ENCODE measurements at places on chromosomes 1 and 21.

- no peak for DNase-seq
Observed at GRCh38 chr1:83131692-83131955, 867.3 kb downstream of the TTLL7 start.

GRCh38 chr21:20023193-20023592 lies 975.0 kb upstream of the NCAM2 start:
- no peak for DNase-seq

DNA sequence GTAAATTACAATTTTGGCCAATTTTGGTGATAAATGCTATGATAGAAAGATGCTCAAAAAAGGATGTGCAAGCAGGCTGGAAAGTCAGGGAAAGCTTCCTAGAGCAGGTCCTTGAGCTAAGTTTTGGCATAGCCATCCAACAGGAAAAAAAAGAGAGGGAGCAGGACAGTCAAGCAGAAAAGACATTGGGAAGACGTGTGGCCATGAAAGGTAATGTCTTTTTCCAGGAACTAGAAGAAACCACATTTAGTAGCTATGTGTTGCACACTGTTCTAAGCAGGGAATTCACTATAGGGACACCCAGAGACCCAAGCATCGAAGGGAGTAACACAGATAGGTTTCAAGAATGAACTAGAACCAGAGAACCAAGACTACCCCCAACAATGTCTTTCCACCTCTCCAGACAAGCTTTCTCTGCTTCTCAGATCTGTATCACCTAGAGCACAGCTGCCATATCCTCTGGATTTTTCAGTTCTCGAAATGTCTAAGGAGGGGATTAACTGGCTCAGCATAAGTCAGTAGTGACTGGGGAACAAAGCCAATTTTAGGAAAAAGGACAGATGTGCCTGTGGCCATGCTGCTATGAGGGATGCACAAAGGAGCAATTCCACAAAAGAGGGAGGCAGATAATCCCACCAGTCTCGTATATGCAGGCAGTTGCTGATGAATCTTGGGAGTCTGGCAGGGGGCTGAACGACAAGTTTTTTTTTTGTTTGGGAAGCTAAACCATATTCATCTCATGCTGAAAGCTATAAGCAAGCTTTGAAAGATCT lies 97.1 kb upstream of the DAB1 start:
- no peak for DNase-seq

DNA sequence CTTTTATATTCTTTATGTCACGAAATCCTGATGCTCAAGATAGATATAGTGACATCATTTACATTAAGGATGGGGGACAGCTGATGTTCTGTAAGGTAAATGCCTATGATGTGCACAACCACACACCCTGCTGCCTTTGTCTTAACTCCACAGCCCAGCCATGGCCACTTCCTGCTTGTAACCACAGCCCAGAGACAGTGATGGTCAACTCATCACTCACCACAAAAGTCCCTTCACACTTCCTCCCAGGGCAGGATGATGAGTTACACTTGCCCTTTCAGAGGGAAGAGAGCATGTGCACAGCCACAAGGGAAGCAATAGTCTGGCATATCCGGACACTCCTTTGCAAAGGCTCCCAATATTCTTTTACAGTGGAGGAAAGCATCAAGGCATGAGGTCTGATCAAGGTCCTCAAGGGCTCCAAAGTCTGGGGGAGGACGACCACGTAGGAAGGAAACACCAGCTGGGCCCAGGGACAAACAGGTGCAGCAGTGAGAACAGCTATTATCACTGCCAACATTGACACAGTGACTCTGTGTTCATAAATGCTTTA lies 53.8 kb downstream of the PLPP3 start:
- no peak for DNase-seq

GRCh38 chr1:214396330-214396729 lies 115.4 kb downstream of the SMYD2 start:
- DNase-seq = no peak

- DNase-seq = no peak
Observed at GRCh38 chr1:225881081-225881958, 860 bp downstream of the TMEM63A start.

- no peak for DNase-seq
Observed at GRCh38 chr1:155017946-155018316, 15.3 kb downstream of the ZBTB7B start.

DNA sequence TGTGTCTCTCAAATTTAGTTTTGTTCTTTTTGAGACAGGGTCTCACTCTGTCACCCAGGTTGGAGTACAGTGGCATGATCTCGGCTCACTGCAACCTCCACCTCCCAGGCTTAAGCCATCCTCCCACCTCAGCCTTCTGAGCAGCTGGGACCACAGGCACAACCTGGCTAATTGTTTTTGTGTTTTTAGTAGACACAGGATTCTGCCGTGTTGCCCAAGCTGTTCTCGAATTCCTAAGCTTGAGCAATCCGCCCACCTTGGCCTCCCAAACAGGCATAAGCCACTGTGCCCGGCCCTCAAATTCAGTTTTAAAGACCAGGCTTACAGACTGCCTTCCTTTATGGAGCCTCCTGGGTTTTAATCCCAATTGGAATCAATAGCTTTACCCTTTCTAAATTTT lies 83.7 kb upstream of the SELENON start:
- DNase-seq = no peak

DNA sequence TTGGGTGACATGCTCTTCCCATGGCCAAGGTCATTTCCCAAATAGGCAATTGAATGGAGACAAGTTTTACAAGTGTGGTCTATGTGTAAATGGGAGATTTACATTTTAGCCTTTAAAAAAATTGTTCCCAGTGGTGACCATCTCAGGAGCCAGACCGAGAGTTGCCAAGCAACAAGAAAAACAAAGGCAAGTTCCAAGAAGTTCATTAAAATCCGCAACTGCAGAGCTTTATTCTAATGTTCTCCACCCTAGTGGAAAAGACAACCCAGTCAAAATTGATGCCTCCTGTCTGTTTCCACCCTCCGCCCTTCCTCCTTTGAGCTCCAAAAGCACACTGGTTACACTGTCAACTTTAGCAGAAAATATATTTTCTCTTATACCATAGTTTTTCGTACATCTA lies 33.2 kb upstream of the CD55 start:
- no peak for DNase-seq

- DNase-seq = no peak
Observed at GRCh38 chr1:114089502-114090138, 64.0 kb downstream of the SYT6 start.

DNA sequence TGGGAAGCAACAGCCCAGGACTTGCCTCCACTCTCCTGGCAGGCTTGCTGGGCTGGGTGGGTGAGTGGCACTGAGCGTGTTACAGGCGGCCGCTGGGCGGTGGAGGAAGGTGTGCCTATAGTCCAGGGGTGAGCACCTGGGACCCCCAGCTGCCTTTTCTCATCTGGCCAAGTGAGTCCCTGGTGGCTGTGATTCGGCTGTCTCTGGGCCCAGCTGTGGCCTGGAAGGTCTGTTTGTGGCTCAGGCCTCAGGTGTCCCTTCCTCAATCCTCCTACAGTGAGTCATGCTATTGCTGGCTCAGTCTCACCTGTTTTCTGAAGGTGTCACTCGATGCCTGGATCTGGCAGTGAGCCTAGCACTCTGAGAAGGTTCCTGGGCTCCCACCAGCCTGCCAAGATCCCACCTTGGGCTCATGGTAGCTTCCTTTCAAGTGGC lies 564.2 kb downstream of the PTPRU start:
- no peak for DNase-seq

- no peak for DNase-seq
Observed at GRCh38 chr1:191160837-191161236, 683.2 kb upstream of the BRINP3 start.

- DNase-seq = no peak
Observed at GRCh38 chr1:59683197-59683596, 131.6 kb upstream of the HOOK1 start.

DNA sequence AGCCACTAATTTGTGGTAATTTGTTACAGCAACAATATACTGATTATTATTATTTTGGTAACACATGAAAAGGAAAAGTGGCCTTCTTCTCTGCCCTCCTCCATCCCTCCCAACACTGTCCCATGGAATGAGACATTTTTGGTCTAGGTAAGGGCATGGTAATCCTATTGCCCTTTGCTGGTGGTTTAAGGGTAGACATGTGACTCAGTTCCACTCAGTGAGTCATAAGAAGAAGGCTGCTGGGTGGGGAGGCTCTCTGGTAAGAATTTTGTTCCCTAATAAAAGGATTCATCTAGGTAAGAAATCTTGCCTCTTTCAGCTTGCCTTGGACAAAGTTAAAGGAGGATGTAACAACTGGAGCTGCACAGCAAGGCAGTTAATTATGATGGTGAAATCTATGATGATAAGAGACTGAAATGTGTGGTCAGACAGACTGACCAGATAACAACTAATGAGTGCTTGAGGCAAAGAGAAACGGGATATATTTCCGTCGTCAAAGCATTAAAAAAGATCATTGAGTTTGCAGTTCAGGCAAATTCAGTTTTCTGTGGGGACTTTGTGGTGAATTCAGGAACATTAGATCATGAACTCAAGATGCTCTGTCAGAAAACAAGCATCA lies 232.0 kb upstream of the KCNK2 start:
- DNase-seq = no peak

DNA sequence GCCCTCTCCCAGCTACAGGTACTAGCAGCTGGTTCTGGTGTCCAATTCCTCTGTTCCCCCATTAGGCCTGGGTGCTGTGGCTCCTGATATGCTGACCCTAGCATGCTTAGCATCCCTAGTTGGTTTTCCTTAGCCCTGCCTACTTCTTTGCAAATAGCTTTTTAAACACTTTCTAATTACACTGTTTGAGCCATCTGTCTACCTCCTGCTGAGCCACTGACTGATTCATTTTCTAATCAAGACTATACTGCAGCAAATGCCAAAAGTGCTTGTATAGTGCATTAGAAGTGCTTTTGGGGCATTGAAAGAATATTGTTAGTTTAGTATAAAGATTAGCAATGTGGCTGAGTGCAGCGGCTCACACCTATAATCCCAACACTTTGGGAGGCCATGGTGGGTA lies 36.3 kb downstream of the ERICH3 start:
- no peak for DNase-seq

GRCh38 chr1:168243636-168244212 lies 17.9 kb downstream of the SFT2D2 start:
- DNase-seq = no peak

- DNase-seq = no peak
Observed at GRCh38 chr1:78289603-78290002, 201.2 kb upstream of the PTGFR start.

GRCh38 chr21:32728456-32728839 lies 635 bp upstream of the SYNJ1 start:
- no peak for DNase-seq

- DNase-seq = no peak
Observed at GRCh38 chr1:153324912-153325311, 12.2 kb upstream of the PGLYRP3 start.

GRCh38 chr21:28200726-28201125 lies 792.0 kb downstream of the LTN1 start:
- no peak for DNase-seq

DNA sequence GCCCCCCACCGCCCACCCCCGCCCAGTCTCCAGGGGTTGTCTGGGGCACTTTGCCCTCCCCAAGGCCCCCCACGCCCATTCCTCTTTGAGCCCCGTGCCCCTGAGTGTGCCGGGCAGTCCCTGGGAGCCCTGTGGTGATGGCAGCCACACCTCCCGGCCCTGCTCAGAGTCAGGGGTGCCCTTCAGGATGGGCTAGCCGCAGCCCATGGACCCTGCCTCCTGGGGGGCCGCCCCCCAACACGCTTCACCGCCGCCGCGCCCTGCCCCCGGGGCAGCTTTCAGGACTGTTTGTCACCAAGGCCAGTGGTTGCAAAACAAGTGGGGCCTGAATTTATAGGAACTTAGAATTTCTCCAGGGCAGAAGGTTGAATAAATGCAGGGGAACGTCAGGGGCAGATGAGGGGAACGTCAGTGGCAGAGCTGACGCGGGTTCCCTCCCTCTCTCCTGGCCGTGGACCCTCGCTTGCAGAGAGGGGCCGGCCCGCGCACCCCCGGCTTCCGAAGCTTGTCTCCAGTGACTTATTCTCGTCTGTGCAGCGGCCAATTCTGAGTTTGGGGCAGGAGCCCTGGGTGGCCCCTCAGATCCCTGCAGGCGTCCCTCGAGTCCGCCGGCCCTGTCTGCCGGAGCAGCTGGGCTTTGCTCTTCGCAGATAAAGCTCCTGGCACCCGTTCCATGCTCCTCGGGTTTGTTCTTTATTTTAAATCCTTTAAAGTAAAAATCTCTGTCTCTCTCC lies 41.2 kb upstream of the ADARB1 start:
- no peak for DNase-seq

DNA sequence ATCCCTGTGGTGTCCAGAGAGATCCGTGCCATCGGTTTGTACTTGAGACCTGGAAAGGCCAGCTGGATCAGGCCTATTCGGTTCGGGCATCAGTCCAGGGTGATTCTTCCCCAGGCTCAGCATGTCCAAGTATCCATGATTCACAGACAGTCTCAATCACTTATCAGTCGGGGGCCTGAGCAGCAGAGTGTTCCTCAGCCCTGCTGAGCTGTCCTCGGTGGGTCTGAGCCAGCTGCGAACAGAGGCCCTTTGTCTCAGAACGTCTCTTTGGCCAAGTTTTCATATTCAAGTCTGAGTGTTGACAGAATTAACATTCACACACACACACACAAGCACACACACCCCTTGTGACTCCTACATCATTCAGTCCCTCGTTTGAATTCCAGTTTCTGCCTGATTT lies 33.4 kb upstream of the OSBPL9 start:
- DNase-seq = no peak

DNA sequence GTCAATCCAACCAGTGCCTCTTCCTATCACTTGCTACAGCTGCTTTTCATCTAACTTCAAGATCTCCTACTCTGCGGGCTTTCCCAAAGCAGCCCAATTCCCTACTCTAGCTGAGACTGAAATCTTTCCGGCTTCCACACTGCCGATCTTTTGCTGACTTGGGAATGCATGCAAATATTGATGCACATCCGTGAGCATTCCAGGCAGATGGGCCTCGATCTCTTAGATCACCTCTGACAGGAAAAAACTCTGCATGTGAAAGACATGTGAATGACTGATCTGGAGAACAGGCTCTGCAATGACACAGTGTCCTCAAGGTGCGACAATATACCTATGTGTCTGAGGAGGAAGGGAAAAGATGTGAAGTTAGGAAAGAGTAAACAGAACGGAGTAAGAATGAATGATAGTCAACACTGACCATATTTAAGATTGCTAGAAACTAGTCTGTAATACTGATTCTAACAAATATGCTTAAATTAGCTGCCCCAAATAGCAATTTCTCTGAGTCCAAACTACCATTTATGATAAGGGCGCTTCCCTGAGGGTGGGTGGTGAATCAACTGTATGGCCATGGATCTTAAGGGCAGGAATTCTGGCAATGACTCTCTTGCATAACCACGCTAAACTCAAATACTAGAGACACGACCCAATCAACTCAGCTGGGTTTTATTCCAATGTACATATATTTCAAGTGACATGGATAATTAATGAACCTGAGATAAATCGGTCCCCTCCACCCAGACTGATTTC lies 8.4 kb downstream of the TAF5L start:
- DNase-seq = no peak

DNA sequence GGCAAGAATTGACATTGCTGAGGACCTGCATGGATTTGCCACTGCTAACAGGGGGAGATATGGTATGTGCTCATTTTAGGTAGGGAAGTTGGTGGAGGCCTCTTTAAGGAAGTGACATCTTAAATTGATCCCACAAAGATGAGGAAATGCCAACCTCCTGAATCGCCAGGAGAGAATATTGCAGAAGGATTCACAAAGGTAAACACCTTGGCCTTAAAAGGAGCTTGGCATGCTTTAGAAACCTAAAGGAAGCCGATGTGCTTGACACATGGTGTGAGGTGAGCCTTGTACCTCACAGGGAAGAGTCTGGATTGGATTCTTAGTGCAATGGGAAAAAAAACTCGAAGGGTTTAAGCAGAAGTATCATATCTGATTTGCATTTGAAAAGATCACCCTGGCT lies 470.5 kb upstream of the DAB1 start:
- no peak for DNase-seq

- no peak for DNase-seq
Observed at GRCh38 chr1:9248341-9249262, 14.0 kb downstream of the H6PD start.
